DMS53 (cell line): ENCODE measurements at places on chromosomes 1 and 21.

DNA sequence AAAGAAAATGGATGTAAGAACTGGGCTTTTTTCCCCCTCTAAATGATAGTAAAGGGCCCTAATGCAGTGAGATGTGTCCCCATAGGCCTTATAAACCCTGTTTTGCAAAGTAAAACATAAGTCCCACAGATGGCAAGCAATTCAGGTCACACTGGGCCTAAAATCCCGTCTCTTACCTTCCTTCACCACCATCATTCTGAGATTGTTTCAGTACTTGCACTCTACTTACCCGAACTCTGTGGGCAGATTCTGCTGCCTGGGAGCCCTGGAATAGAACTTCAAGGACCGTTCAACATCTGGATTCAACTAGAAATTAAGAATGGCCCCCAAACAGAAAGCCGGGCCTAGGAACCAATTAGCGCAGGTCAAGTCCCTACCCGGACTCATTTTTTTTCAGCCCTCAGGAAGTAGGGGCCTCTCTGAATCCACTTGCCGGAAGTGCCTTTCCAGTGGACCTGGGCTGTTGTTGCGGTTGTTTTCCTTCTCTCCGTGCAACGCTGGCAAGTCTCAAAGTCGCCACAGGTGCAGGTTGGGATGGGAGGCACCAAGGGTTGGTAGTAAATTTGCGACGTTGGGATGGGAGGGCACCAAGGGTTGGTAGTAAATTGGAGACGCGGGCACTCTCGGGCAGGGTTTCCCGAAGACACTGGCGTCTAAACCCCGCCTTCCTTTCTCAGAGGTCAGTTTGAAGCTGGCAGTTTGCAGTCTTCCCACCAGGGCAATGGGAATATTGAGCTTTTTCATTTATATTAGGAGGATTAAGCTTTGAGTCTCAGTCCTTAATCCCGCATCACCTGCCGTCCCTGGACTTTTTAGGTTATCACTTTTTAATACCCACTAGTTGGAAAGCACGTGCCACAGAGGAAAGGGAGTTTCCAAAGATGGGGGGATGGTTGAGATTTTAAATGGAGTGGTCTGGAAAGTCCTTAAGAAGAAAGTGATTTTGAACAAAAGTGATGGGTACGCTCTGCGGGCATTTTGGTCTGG lies at the start of gene TMEM69:
TSS of gene TMEM69 (plus strand) at position 428 of the 987 bp plus-strand sequence. CDS start 2,888 bp downstream, outside the sequence.
- DNase-seq = peak; percentile 95

GRCh38 chr21:45012662-45013259 lies 61.6 kb upstream of the ADARB1 start:
- DNase-seq = no peak

DNA sequence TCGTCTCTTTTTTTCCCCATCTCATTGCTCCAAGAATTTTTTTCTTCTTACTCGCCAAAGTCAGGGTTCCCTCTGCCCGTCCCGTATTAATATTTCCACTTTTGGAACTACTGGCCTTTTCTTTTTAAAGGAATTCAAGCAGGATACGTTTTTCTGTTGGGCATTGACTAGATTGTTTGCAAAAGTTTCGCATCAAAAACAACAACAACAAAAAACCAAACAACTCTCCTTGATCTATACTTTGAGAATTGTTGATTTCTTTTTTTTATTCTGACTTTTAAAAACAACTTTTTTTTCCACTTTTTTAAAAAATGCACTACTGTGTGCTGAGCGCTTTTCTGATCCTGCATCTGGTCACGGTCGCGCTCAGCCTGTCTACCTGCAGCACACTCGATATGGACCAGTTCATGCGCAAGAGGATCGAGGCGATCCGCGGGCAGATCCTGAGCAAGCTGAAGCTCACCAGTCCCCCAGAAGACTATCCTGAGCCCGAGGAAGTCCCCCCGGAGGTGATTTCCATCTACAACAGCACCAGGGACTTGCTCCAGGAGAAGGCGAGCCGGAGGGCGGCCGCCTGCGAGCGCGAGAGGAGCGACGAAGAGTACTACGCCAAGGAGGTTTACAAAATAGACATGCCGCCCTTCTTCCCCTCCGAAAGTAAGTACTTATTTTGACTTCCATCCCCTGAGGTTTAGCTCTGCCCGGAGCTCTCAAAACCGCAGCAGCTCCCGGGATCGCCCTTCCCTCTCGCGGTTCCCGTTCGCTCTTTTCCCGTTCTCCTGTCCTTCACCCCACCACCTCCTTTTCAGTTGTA lies 1.5 kb downstream of the TGFB2 start:
- peak; percentile 68 for DNase-seq

DNA sequence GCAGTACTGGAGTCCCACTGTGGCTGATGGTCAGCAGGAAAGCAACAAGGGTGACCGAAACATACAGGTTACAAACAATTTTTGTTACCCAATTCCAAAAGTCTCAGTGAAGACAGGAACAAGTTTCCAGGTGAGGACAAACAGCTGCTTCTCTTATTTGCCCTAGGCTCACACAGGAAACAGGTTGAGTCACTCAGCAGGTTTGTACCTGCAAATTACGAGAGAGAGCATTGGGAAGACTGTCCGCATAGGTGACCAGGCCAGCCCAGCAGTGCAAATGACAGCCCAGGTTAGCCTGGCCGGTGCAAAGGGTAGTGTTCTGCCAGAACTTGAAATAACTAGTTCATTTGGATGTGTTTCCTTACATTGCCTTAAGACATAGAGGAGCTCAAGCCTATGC lies 40.0 kb upstream of the DSCAM start:
- DNase-seq = peak; percentile 91

DNA sequence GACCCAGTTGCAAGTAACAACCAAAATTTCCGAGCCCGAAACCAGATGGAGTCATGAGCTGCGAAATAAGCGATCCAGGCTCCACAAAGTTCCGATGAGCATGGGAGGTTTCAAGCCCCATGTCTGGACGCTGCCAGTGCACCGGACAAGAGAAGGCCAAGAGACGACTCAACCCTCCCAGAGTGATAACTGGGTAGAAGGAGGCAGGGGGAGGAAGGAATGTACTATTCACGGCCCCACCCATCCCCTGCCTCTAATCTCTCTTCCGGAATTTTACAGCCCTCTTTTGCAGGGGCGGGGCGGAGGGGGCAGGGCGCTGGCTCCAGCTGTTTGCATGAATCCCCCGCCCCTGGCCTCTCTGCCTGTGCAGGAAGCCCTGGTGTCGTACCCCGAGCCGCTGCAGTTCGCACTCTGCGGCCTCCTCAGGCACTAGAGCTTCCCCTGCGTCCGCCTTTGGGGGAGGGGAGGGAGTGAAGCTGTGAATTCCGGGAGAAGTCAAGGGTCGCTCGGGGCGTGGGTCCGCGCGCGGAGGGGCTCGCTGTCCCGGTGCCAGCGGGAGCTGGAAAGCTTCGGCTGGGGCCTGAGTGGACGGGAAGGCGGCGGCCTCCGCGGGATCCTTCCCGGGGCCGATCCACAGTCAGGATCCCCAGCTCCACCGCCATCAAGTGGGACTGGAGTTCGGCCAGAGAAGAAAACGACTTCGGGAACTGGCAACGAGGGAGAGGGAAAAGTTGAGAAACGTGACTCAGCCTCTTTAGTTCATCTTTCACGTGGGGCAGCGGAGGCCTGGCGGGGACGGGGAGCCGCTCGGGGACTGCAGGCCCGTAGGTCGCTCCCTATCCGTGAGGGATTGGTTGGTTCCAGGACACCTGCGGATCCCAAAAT lies 6.3 kb upstream of the PTP4A2 start:
- peak; percentile 39 for DNase-seq

DNA sequence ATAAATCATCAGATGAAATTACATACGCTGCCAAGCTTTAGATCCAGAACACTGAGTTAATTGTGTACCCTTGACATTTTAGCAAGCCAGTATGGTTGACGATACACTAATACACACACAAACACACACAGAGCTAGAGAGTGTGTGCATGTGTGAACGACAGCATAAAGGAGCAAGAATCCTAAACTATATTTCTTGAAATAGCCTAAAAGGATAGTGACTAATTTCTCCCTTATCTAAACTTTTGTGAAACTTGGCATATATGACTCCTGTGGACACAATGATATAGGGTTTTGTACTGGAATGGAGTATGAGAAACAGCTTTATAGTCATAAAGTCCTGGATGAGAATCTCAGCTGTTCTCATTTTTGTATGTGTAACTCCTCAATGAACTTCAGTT lies 65.1 kb upstream of the DMRTA2 start:
- no peak for DNase-seq

DNA sequence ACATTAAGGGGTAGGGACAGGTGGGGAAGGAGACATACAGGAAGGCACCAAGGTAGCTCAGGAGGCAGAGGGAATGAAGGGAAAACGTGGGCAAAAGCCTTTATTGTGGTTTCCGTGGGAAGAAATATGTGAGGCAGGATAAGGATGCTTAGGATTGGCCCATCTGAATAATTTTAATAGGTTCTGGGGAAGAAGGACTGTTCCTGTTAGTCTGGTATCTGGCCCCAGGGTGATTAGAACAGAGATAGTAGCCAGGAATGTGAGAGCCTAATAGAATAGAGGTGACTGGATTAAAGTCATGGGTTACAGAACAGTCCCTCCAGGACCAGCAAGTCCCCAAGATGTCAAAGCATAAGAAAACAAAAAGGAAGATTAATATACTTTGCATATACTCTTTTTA lies 545.2 kb upstream of the CAMK1G start:
- no peak for DNase-seq

- no peak for DNase-seq
These were observed 7.1 kb upstream of the SORT1 start for GRCh38 chr1:109404838-109405237.

DNA sequence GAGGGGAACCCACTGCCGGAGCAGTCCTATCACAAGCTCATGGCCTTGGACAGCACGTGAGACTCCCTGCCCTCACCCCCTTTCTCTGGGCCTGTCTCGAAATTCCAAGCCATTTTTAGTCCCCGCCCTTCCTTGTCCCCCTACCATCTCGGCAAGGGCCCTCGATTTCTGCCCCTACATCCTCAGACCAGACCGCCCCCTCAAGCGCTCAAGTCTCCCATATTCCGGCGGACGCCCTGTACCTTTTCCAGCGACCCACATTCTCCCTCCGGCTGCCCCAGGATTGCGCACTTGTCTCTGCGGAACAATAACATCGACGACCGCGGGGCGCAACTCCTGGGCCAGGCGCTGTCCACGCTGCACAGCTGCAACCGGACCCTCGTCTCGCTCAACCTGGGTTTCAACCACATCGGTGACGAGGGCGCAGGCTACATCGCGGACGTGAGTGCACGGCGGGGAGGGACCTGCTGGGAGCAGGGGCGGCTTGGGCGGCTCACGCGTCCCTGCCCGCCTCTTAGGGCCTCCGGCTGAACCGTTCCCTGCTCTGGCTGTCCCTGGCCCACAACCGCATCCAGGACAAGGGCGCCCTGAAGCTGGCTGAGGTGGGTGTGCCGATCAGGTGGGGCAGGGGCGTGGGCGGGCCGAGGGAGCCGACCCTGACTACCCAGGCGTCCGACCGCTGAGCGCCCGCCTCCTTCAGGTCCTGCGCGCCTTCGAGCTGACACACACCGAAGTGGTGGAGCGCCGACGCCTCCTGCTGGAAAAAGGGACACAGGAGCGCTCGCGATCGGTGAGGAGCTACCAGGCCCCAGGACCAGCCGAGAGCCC lies 7.0 kb downstream of the LRRC71 start:
- peak; percentile 92 for DNase-seq

- peak; percentile 42 for DNase-seq
These were observed 12.7 kb upstream of the AIM2 start for GRCh38 chr1:159089184-159089791.

DNA sequence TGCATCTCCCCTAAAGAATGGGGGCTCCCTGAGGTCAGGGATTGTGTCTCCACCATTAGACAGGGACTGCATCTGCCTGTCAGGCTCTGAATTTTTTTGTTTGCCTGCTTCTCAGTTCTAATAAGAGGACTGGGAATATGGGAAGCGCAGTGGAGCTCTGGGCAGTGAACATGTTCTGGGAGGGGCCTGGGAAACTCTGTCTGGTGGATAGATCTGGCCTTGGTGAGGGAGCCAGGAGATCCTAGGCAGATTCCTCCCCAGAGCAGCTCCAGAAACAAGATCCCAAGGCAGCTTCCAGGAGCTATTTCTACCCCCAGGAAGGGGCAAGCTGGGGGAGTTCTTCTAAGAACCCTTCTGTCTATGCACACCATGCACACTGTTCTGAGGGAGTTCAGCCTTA lies 12.6 kb upstream of the MYOG start:
- DNase-seq = no peak

- DNase-seq = no peak
These were observed 137.4 kb downstream of the FGGY start for GRCh38 chr1:59434336-59434735.

- DNase-seq = no peak
These were observed 6.3 kb downstream of the KCNQ4 start for GRCh38 chr1:40789661-40790430.

DNA sequence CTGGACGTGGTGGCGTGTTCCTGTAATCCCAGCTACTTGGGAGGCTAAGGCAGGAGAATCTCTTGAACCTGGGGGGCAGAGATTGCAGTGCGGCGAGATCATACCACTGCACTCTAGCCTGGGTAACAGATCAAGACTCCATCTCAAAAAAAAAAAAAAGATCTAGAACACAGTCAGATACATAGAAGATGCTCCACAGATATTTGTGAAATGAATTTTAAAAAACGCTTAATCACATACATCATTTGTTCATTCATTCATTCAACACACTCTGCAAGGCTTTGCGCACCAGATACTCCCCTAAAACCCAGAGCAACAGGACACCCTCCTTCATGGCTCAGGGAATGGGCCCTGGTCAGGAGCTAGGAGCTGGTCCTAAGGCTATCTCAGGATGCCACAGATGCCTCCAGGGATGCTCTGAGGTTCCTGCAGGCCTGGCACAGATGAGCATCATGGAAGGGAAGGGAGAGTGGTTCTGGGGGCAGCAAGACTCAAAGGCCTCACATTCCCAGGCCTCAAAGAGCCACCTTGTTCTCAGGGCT lies 6.4 kb downstream of the HSPG2 start:
- DNase-seq = no peak

DNA sequence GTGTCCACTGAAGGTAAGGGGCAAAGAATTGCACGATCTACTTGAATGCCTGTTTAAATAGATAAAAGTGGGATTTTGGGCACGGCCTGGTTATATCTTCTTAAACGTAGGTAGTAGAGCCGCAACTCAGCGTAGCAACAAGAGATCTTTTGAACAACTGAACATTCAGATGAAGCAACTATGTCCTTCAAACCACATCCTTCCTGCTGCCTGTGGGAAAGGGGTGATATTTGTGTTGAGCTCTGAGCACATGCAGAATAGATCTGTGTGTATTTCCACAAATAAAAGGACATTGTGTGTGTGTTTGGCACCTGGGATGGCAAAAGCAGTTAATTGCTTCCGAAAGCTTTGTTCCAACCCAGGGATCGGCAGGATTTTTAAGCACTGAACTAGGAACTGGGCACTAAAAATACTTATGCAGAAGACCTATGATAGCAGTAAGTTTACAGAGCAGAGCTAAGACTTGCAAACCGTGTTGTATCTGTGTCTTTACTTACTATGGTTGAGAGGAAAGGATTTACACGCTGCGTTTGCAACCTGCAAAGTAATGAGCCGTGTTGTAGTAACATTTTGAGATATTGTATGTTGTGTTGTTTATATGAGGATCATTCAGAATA lies 333.4 kb downstream of the CHRM3 start:
- no peak for DNase-seq

- DNase-seq = no peak
These were observed 109.1 kb downstream of the OLFML2B start for GRCh38 chr1:161914595-161914994.
